ENCODE measurements at places on chromosomes 13 and 19.

- no peak for DNase-seq
Measured at GRCh38 chr19:41373993-41374392, 2.3 kb upstream of the TMEM91 start.

- no peak for DNase-seq
Measured at GRCh38 chr13:98035373-98035772, 81.9 kb downstream of the IPO5 start.

GRCh38 chr13:60790620-60791019 lies 393.6 kb downstream of the TDRD3 start:
- no peak for DNase-seq

DNA sequence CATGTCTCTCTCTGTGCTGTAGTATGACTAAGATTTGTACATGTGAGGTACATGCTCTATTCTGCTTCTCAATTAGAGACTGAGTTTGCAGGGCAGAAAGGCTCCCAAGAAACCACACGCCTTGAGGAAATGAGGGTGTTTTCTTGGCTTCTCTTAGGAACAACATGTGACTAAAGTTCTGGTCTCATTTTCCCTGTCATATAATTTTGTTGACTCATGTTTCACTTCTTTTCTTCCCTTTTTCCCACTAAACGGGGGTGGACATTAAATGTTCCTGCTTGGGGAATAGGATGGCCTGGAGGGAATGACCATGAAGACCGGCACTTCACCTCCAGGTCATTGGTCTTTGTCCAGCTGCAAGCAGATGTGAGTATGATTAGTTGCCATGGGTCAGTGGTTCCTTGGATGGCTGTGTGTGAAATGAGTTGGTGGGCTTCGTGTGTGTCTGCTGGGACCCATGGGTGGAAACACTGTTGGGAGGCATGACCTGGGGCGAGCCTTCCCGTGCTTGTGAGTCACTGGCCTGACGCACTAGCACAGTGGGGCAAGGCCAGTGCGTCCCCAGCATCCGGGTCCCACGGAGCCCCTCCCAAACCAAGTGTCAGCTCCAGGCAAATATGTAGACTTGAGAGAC lies 56.6 kb downstream of the COL4A1 start:
- no peak for DNase-seq

All from stimulated activated CD8-positive, alpha-beta memory T cell treated with anti-CD3 and anti-CD28 coated beads, Interleukin-4, amount 100 ng/mL, for 4 hours (primary cell).